Astrocyte of the cerebellum (primary cell): ENCODE measurements at places on chromosomes 12 and 14.

- DNase-seq, result no peak
These were observed 105.5 kb downstream of the GPATCH2L start for GRCh38 chr14:76257111-76257803.

DNA sequence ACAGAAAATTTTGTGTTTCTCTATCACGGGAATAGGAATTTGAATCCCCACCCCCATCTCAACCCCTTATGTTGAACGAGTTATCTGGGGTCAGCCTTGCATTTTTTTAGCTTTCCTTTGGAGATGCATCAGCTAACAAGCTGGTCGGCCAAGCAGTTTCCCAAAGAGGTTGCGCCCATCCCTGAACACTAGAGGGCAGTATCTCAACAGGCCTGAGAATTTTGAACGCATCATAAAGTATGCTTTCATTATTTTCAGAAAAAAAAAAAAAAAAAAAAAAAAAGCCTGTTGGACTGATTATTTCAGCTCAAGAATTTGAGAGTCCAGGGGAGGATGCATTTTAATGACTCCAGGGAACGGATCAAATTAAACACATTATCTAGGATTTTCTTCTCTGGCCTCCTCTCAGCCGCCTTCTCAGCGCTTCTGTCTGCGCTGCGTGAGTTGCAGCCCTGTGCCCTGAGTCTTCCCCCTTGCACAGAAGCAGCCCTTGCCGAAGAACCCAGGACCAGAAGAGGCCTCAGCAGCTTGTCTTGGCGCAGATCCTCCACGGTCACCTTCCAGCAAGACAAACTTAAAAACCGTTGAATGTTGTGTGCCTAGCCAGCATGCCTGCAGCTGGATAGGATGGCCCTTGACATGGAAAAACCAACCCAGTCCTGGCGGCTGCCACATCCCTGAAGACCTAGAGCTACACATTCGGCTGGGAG is 76.6 kb upstream of the GZMB start:
- DNase-seq, result peak; percentile 29

- DNase-seq, result no peak
These were observed 2.7 kb downstream of the KTN1 start for GRCh38 chr14:55582746-55583145.

- no peak for DNase-seq
These were observed 23.8 kb upstream of the GPR132 start for GRCh38 chr14:105088812-105089745.

- DNase-seq, result peak; percentile 20
These were observed 66.8 kb upstream of the CFL2 start for GRCh38 chr14:34781242-34781641.

GRCh38 chr14:36916668-36917067 is 255.0 kb downstream of the PAX9 start:
- no peak for DNase-seq

- DNase-seq, result no peak
These were observed 613.0 kb downstream of the DIO2 start for GRCh38 chr14:79598339-79598738.

DNA sequence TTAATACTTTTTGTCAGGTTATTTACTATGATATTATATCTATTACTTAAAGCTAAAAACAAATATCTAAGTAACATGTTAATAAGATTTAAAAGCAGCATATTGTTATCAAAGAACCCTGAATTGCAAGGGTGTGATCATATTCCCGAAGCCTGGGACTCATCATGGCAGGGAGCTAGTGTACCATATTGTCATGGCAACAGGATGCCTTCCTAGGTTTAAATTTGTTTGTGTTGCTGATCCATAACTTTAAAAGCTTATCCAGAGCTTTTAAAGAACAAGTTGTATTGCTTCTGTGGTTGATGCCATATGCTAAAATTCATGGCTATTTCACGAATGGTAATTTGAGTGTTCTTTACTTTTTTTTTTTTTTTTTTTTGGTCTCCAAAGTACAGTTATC is 500.5 kb downstream of the NAV3 start:
- DNase-seq, result no peak

- no peak for DNase-seq
These were observed 141.7 kb downstream of the TMEM132C start for GRCh38 chr12:128408669-128409068.

DNA sequence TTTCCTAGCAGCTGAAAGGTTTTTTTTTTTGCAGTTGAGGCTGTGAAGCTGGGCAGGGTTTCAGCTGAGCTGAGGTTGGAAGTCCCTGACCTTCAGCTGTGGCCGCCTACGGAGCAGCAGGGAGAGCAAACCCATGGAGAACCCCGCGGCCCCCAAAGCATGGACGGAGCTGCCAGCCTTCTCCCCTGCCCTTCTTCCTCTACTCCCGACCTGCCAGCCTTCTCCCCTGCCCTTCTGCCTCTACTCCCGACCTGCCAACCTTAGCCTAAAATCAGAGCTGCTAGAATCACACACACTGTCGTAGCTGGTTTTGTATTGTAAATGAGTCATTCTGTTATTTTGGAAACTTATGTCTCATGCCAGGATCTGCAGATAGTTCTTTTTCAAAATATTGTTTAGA is 74.6 kb downstream of the PPP2R5C start:
- no peak for DNase-seq

GRCh38 chr12:42918443-42918842 is 328.9 kb upstream of the PRICKLE1 start:
- no peak for DNase-seq

DNA sequence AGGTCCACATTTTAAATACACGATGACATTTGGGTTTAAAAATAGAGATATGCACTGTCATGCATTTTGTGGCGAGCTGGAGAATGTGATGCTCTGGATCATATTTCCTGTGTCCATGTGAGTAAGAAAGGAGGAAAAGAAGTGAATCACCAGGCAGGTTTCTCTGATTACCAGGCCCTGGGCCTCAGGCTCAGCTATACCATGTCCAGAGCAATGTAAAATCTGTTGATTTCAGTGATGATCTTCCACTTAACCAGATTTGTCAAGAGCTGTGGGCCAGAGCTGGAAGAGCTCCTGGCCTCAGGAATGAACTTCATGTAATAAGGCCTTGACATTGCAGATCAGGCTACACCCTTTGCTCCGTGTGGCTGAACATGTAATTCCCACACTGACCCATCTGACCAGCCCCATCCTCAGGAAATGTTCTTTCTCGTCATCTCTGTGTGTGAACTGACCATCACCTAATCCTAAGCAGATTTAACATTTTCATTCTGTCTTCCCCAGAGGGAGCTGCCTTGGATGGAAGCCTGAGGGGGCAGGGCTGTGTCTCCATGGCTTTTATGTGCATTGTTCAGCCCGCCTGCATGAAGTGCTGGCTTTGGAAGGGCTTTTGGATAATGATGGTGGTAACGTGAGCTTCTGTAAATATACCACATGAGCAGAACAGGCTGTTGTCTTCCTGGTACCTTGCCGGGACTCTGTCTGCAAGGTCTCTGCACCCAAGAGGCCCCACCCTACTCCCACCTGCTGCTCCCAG is 54.5 kb downstream of the CRACR2A start:
- peak; percentile 73 for DNase-seq

- DNase-seq, result no peak
These were observed 235.5 kb downstream of the NELL2 start for GRCh38 chr12:44640427-44641190.

DNA sequence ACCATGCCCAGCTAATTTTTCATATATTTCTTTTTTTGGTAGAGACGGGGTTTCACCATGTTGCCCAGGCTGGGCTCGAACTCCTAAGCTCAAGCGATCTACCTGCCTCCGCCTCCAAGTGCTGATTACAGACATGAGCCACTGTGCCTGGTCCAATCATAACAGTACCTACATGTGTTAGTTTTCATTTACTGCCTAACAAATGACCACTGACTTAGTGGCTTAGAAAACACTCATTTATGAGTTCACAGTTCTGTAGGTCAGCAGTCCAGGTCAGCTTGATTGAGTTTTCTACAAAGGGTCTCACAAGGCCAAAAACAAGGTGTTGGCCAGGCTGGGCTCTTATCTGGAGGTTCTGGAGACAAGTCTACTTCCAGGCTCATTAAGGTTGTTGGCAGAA is 60.6 kb downstream of the RNFT2 start:
- DNase-seq, result no peak

GRCh38 chr12:1046727-1047126 is 55.7 kb downstream of the ERC1 start:
- no peak for DNase-seq

DNA sequence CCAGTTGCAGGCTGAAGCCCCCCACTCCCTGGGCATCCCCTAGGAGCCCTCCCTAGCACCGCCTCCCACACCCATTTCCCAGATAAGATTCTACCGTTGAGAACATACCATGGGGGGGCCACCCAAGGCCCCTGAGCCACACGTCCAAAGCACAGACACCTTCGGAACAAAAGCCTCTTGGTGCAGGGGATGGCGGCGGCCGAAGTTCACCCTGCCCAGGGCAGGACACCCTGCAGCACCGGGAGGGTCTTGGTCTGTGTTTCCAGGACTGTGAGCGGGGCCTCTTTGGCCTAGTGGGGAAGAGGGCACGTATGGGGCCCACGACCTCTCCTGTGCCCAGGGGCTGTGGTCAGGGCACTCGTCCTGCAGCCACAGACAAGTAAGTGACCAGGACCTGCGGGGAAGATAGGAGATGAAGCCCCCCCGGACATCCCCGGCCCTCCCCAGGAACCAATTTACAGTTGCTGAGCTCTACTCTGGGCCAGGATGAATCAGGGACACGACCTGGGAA is 154.3 kb upstream of the C14orf180 start:
- DNase-seq, result no peak

- peak; percentile 34 for DNase-seq
These were observed 162.2 kb downstream of the STXBP6 start for GRCh38 chr14:24887623-24888304.
